Stimulated activated naive CD4-positive, alpha-beta T cell treated with Interleukin-2 at 50 U/mL for 16 hours (primary cell): ENCODE measurements at places on chromosomes 3 and 15.

DNA sequence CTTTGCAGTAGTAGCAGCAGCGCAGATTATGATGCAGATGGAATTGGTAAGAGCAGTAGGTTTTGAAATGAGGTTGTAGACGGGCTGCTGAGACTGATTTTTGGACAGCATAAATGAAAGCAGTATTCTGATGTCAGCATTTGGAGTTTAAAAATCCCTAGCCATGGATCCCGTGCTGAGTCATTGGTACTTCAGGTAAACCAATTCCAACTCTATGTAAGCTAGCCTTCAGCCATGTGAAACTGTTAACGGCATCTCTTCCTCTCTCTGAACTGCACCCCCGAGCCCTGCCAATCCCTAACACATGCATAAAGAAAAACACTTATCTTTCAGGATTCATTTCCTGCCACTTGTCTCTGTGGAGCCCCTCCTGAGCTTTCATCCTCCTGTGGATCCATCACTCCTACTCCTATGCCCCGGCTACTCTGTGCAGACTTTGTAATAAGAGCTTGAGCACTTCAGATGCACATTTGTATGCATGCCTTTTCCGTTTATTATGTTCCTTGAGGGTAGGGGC lies 119.0 kb downstream of the AKAP13 start:
- DNase-seq = no peak

DNA sequence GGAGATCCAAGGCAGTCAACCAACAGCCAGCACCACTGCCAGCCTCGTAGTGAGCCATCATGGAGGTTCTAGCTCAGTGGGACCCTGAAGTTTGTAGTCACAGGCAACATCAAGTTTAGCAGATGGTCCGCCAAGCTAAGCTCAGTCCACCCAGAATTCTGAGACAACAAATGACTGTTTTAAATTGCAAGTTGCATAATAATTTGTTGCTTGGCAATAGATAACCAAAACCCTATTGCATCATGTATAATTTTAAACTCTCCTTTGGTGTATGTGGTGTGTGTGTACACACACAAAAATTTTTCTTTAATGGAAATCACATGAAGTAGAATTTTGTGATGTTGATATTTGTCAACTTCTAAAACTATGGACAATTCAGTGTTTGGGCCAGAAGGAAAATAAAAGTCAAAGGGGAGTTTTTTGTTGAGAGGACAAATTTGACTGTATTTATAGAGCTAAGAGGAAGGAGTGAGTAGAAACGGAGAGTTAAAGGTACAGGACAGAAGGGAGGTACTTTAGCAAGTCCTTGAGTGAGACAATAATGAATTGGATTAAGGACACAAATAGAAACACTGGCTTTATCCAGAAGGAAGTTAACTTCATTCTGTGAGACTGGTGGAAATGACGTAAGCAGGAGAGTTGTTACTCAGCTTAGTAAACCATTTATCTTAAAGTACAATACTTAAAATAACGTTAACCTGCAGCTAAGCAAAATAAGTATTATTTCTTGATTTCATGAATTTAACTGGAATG lies 83.6 kb downstream of the NCEH1 start:
- DNase-seq = no peak

GRCh38 chr15:87661454-87662355 lies 594.8 kb downstream of the NTRK3 start:
- DNase-seq = no peak

GRCh38 chr15:89307791-89308190 lies 26.8 kb downstream of the POLG start:
- no peak for DNase-seq

DNA sequence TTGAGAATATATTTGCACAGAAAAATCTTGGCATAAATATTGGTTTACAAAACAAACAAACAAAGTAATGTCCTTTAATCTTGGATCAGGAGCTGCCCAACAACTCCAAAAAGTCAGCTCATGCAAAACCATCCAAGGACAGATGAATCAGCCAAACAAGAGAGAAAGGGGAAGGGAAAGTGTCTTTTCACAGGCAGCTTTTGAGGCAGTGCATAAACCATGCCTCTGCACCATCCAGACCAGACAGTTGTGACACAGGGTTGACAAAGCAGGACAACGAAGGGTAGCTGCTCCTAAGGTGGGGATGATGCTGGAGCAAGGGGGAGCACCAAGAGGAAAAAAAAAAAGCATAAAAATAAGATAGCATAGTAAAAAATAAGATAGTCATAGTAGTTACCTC lies 8.7 kb downstream of the CD86 start:
- DNase-seq = no peak

- no peak for DNase-seq
Observed at GRCh38 chr3:182027366-182027765, 315.6 kb downstream of the SOX2 start.

DNA sequence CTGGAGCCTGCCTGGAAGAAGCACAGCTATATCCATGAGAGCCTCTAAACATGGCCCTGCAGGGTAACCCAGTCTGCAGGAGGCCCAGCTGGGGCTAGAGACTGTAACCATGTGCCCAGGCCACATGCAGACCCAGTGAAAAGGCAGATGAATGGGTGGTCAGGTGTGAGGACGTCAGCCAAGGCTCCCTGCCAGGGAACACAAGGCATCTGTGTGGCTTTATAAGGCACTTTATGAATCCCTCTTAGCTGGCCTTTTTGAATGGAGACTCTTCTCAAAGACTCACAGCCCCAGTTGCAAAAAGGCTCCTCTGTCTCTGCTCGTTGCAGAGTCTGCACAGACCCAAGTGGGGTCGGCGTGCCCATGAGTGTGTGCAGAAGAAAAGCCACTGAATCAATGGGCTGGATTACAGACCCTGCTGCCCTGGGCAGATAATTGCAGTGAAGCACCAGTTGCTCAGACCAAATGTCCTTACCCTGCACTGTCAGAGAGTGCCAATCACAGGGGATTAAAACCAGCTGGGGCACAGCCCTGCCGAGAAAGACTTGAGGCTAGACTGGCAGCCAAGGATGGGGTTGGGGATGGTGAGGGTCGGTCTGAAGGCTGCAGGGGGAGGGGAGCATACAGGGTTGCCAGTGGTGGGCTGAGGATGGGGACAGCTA lies 154.2 kb downstream of the RAB11A start:
- no peak for DNase-seq

GRCh38 chr3:118541796-118542195 lies 492.9 kb downstream of the IGSF11 start:
- DNase-seq = no peak

- DNase-seq = no peak
Observed at GRCh38 chr3:25783661-25784512, 644 bp upstream of the NGLY1 start.

GRCh38 chr3:37456270-37456708 lies 281.9 kb upstream of the LRRFIP2 start:
- DNase-seq = no peak

DNA sequence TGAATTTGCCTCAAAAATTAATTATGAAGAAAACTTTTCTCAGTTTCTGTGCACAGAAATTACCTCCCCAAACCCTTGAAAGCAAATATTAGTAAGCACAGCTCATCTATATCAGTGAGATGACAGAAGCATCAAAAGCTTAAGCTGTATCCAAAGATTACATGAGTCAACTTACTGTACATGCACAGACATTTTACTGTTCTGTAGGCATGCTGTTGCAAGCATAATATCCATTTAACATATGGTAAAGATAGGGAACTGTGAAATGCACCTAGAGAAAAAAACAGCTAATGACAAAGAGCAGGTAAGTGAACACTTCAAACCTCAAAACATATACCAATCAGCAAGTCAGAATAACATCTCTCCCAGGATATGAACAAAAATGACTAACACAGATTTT lies 20.9 kb downstream of the SHOX2 start:
- DNase-seq = no peak

GRCh38 chr3:153313302-153313965 lies 151.4 kb downstream of the RAP2B start:
- DNase-seq = no peak

GRCh38 chr3:150158943-150159625 lies 188.4 kb upstream of the PFN2 start:
- no peak for DNase-seq

- no peak for DNase-seq
Observed at GRCh38 chr3:53544357-53544756, 49.9 kb downstream of the CACNA1D start.

- DNase-seq = no peak
Observed at GRCh38 chr3:164208821-164209220, 869.5 kb downstream of the SI start.

GRCh38 chr15:35720019-35720418 lies 174.1 kb upstream of the DPH6 start:
- no peak for DNase-seq

DNA sequence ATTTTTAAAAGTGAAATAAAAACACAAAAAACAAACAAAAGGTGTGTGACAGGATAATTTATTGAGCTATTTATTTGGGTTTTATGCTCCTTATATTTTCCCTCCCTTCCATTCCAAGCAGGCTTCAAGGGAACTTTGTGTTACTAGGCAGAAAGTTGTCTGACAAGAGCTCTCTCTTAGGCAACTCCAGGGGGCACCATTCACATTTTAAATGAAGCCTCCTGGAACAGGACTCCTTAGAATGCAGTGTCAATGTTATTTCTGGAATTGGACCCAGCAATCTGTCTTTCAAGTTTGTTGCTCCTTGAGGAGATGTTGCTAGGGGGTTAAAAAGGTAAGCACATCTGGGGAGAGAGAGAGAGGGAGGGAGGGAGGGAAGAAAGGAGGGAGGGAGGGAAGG lies 5.4 kb upstream of the RFX7 start:
- DNase-seq = no peak

DNA sequence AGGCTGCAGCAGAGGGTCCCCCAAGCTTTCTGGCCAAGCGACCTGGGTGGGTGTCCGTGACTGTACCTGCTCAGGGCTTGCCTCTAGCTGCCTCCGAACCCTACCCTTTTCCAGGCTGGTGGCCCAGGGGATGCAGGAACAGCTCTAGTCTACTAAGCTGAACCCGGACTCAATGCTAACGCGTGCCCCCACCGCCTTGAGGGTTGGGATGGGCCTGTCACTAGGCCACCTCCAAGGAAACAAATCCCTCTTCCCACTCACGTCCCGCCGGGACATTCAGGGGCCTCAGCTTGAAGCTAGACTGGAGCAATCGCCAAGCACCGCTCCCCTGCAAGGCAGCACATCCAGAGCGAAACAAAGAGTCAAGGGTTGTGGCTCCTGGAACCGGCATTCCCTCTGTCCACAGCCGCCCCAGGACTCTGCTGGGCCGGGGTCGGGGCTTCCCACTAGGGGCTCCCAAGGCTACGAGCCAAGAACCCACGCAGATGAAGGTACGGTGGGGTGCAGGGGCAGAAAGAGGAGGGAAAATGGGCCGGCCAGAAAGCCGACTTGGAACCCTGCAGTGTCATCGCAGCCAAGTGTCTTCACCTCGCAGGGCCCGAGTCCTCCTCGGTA lies 2.9 kb downstream of the FBXL22 start:
- DNase-seq = no peak

GRCh38 chr3:127425505-127426443 lies 137.9 kb upstream of the PRR20G start:
- no peak for DNase-seq

- no peak for DNase-seq
Observed at GRCh38 chr15:100039994-100040393, 301.8 kb downstream of the ADAMTS17 start.

DNA sequence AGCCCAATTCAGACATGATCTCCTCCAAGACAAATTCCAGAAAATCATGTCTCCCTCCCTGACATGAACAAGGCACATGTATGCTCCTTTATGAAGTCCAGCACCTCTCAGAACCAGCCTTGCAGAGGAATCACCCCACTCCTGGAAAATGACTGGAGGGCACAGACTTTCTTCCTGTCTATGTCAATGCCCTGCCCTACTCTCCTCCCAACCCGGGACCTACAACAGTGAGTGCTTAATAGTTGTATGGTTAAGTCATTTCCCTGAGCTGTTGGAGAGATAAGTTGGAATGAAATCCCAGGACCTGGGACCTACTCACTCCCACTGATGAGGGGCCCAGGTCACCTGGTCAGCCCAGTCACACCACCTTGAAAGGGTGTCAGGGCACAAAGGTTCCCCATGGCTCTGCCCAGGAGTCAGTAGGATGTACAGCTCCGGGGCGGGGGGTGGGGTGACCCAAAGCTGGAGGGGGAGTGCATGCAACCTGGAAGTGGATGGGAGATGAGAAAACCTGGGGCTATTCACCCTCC lies 80.1 kb upstream of the HERC1 start:
- no peak for DNase-seq

DNA sequence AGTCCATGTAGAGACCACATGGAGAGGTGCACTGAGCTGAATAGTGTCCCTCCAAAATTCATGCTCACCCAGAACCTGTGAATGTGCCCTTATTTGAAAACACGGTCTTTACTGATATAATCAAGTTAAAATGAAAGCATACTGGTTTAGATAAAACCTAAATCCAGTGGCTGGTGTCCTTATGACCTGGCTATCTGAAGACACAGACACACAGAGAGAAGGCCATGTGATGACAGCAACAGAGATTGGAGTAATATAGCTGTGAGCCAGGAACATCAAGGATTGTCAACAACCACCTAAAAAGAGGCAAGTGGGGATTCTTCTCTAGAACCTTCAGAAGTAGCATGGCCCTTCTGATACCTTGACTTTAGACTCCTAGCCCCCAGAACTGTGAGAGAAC lies 54.7 kb upstream of the CD47 start:
- DNase-seq = no peak

- DNase-seq = no peak
Observed at GRCh38 chr3:171458864-171459136, 1.4 kb downstream of the TNIK start.

- no peak for DNase-seq
Observed at GRCh38 chr3:32421991-32422859, 30.6 kb downstream of the CMTM7 start.

GRCh38 chr15:66505430-66505811 lies 295 bp downstream of the ZWILCH start:
- DNase-seq = no peak

DNA sequence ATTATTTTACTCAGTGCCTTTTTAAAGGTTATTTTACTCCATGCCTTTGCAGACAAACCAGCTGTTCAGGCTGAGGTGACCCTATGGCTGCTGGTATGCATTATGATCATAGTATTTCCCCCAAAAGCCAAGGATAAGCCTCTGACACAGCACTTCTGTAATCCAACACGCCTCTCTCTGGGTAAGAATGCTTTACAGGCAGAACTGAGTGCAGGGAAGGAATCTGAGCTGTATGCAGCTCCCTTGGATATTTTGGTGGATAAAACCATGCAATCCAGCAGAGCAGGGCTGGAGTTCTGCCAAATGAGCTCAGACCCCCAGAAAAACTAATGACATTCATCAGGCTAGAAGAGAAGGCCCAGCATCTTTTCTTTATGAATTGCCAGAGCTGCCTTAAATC lies 11.7 kb upstream of the MAP1A start:
- no peak for DNase-seq

DNA sequence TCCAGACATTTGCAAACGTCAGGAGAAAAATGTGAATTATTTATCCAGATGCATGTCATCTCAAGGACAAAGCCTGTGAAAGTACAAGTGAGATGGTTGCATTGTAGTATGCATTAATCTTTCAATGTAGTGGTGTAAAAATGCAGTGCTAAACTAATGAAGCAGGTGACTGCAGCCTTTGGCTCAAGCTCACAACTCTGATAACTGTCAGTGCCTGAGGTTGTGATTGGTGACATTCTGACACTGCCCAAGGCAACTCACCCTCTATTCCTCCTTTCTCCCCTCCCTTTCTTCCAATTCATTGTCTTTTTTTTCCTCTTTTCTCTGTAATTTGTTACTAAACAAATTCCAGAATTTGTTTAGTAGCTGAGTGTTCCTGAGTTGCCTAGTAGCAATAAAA lies 20.0 kb upstream of the TMOD3 start:
- no peak for DNase-seq

GRCh38 chr3:147851062-147851461 lies 441.9 kb downstream of the ZIC1 start:
- no peak for DNase-seq
